ENCODE measurements at places on chromosomes 5 and 9.

DNA sequence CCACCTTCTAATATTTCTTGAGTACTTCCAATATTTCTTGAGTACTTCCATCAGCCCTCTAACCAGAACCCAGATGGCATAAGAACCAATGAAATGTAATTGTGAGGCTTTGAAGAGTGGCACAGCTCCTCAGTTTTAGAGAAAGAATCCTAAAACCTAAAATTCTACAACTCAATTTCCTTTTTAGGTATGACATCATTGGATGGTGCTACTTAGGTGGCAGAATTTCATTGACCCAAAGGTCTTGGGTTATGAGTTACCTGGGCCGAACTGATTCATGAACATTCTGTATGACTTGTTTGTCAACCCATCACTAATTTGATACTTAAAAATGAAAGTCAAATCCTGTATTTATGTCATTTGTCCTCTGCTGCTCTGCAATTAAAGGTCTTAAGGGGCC, 13.1 kb downstream of the HMGCS1 start:
- DNase-seq, result no peak

DNA sequence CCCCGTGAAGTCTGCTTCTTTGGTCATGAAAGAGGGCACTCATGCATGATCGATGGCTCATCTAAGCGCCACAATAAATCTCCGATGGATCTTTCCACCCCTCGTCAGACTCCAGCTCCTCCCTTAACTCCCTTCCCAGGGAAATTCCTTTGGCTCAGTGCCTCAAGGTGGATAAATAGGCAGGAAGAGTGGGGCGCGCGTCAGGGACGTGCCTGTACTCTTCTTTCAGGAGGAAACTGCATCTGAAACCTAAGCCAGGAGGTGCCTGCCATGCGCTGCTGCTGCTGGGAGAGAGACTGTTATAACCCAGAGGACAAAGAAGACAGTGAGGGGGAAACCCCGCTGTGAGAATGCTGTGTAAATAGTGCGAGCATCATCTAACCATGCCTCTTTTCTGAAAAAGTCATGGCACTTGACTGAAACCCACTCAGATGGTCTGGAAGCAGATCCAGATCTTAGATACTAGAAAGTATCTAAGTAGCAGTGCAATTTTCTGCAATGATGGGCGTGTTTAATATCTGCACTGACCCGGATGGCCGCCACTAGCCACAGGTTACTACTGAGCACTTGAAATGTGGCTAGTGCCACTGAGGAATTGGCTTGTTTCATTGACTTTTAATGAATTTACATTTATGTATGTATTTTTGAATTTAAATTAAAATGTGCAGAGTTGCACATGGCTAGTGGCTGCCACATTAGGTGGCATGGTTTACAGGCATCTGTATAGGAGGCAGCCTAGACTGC, 120.3 kb upstream of the BASP1 start:
- no peak for DNase-seq

DNA sequence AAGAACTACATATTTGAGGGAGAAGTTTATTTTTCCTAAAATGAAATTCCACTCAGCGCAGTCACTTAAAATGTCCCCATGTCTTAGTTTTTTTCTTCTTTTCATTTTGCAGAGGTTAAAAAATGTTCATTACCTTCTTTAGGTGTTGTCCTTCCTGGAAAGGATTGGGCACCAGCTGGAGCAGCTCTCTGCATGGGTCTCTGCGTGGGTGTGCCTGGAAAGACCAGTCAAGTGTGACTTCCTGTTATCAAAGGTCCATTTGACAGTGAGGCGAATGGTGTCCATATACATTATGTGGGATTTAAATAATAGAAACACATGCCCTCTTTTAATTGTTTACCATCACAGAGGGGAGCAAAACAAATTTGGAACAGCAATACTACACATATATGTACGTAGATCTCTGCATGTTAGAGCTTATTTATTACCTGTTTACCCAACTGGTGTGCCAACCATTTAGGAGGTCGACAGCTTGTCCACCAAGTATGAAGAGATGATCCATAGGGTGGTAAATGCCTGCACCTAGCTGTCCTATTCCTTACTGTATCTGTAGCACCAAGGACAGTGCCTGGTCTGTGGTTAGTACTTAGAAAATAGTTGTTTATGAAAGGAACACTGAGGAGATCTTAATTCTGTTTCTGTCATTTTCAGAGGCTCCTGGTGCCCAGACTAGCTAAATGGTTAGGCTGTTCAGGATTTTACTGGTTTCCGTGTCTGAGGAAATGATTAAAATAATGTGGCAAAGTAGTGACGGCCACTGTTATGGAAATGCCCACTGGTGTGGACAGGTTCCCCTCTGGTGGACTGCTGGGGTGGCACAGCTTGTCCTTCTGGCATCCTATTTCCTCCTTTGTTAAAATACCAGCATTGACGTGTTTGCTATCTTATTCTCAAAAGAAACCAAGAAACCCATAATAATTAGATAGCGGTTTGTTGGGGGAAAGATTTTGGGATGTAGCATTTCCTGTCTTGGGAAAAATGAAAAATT, 200.4 kb downstream of the MAST4 start:
- no peak for DNase-seq

- no peak for DNase-seq
Observed at GRCh38 chr9:112059145-112059965, 115.7 kb downstream of the SUSD1 start.

DNA sequence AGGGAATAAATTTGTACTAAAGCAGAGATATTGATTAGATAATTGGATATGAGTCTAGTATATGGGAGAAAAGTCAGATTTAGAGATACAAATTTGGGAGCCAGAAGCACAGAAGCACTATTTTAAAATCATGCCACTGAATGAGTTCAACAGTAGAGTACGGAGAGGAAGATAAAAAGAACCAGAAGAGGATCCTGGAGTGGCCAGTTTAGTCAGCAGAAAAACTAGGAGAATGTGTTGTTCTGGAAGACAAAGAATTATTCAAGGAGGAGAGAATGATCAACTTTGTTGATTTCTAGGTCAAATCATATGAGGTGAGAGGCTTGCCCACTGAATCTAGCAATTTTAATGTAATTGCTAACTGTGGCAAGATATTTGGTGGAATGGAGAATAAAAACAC, 67.0 kb downstream of the NIPBL start:
- no peak for DNase-seq

DNA sequence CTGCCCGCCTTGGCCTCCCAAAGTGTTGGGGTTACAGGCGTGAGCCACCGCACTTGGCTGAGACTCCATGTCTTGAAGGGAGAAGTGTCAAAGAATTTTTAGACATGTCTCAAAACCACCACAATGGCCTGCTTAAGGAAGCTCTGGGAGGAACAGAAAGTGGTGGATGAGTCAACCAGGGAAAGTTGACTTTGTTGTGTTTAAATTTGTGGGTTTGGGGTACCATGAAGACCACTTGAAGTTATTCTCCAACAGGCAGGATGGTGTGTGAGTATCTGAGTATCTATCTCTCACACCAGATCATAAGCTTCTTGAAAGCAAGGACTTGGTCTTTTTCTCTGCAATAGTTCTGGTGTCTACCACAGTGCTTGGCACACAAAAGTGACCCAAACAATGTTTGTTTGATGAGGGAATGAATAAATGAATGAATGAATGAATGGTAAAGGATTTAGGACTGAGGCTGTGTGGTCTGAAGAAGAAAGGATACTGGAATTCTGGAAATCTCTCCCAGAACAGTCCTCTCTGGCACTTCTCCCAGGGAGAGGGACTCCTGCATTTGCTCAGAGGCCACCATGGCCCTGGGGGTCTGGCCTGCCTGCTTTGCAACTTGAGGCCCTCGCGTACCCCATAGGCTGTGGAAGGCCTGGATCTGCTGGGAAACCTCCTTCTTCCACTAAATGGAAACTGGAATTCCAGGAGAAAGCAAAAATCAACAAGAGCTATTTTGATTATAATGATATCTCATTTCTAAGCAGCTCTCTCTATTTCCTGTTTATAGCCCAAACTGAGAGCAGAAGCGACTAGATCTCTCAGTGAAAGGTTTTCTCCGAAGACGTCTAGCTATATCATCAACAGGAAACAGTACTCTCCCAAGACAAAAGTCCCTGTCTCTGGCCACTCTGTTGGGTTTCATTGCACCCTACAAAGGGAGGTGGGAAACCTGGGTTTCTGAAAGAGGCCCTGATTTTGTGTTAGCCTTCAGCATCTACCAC, 187.9 kb downstream of the PALM2AKAP2 start:
- DNase-seq, result peak; percentile 37

- no peak for DNase-seq
Observed at GRCh38 chr5:117473165-117473564, 898.5 kb upstream of the SEMA6A start.

DNA sequence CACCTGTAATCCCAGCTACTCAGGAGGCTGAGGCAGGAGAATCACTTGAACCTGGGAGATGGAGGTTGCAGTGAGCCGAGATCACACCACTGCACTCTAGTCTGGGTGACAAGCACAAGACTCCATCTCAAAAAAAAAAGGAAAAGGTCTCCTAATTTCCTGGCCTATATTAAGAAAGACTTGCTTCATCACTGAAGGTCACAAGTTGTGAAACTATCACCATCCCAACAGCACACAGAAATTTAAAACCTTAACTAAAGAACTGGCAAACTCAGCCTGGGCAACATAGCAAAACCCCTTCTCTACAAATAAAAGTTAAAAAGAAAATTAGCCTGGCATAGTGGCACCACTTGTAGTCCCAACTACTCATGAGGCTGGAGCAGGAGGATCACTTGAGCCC, 17.2 kb downstream of the FRMD3 start:
- DNase-seq, result no peak

DNA sequence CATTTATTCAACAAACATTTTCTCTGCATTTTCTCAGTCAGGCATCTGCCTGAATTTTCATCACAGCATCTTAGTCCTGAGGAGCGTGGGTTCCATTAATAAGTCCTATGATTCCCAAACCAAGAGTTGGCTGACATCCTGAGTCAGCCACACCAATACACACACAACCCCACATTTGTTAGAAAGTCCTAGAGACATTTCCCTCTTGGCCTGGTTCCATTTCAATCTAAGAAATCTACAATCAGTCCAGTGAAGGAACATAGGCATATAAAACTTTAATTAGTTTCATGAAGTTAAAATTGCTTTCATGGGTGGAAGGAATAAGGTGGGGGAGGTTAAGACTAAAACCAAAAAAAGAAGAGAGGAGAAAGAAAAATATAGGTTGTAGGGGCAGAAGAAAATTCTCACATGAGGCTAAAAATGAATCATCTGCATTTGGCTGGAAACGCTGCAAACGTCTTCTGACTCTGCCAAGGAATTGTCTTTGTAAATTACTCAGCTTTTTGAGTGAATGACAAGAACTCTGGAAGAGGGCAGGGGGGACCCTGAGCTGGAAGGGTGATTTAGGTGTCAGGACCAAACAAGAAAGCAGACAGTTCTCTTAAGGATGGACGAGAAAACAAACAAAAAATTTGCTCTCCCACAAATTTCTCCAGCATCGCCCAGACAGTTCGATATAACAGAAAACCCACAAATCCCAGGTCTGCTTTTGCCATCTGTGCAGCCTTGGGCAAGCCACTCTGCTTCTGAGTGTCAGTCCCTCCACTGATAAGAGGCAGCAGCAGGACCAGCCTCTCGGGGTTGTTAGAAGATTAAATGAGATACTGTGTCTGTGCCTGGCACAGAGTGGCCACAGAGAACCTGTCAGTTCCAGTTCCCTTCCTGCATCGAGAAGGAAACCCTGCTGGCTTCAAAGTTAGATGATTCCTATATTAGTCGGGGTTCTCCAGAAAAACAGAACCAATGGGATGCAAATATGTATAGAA, 289.7 kb downstream of the CDK5RAP2 start:
- no peak for DNase-seq

DNA sequence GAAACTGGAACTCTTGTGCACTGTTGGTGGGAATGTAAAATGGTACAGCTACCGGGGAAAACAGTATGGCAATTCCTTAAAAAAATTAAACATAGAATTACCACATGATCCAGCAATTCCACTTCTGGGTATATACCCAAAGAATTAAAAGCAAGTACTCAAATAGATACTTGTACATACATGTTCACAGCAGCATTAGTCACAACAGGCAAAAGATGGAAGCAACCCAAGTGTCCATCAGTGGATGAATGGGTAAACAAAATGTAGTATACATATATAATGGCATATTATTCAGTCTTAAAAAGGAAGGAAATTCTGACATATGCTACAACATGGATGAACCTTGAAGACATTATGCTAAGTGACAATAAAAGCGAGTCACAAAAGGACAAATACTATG, 7.4 kb upstream of the SLC22A5 start:
- no peak for DNase-seq

GRCh38 chr5:53362521-53362941, 117.9 kb upstream of the FST start:
- DNase-seq, result no peak

GRCh38 chr9:135463140-135463539, 16.4 kb upstream of the PPP1R26 start:
- DNase-seq, result no peak

GRCh38 chr5:175382171-175382570, 61.8 kb downstream of the DRD1 start:
- DNase-seq, result no peak

- no peak for DNase-seq
Observed at GRCh38 chr5:104170926-104171325, 608.3 kb upstream of the NUDT12 start.

GRCh38 chr9:13266167-13266566, 13.3 kb downstream of the MPDZ start:
- DNase-seq, result no peak

- DNase-seq, result no peak
Observed at GRCh38 chr5:11898-12297, 80.1 kb upstream of the PLEKHG4B start.

DNA sequence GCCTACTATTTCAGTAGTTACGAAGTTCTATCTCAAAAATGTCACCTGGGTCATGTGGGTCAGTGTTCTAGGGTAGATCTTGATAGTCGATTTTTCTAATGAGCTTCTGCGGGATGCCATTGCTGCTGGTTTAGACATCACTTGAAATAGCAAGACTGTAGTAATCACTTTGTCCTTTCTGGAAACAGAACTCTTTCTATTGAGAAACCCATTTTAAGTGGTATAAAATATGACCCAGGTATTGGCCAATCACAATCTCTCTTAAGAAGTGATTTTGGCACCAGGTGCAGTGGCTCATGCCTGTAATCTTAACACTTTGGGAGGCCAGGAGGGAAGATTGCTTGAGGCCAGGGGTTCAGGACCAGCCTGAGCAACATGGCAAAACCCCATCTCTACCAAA, 17.6 kb downstream of the ARRDC3 start:
- no peak for DNase-seq

GRCh38 chr5:163565931-163566608, 60.7 kb downstream of the MAT2B start:
- DNase-seq, result peak; percentile 11
